Stimulated activated CD8-positive, alpha-beta memory T cell treated with anti-CD3 and anti-CD28 coated beads, Interleukin-4, amount 100 ng/mL, for 1 hour (primary cell): ENCODE measurements at places on chromosomes 5 and 9.

DNA sequence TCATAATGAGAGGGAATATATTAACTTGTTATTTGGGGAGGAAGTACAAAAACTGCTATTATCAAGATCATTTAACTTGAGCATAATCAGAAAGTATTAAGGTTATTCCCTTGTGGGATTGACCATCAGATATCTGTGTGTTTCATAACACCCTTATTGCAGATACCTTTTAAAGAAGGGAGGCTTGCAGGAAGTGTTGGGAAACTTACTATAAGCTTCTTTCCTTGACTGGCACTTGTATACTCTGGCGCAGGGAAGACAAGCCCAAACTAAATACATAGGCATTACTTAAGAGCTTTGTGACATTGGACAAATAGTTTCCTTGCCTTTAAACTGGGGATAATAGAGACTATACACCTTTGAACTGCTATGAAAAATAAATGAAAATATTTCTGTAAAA lies 50.9 kb downstream of the PIK3R1 start:
- no peak for DNase-seq

DNA sequence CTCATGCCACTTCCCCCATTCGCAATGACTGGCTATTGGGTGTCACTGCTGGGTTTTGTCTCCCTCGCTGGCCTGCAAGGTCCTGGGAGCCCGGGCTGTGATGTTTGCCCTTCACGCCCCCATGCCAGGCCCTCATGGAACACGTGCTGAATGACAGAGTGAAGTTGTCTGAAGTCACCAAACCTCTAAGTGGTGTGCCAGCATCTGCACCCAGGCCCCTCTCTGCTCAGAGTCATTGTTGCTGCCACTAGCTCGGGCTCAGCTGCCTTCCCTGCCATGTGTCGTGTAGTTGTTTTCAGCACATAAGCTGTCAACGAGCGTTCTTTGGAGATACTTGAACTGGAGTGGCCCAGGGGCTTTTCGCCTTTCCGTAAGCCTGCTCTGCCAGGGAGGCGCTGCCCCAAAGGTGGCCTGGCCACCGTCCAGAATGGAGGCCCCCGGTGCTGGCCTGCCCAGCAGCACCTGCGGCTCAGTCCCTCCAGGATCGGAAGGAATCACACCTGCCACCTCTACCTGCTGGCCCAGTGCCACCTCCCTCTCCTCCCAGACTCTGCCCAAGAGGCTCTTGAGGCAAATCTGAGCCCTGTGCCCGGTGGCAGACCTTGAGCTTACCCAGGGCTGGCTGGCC lies 250.1 kb downstream of the PBX3 start:
- DNase-seq: no peak

DNA sequence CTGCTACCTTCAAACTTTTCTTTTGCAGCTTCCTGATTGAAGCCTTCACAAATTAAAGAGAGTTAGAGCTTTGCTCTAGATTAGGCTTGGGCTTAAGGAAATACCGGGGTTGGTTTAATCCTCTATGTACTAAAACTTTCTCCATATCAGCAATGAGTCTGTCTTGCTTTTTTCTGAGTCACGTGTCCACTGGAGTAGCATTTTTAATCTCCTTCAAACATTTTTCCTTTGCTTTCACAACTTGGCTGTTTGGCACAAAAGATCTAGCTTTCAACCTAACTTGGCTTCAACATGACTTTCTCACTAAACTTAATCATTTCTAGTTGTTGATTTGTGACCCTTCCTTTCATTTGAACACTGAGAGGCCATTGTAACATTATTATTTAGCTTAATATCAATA lies 261.6 kb downstream of the PLK2 start:
- DNase-seq: no peak

- DNase-seq: peak; percentile 5
Observed at GRCh38 chr5:36240779-36241630, 720 bp downstream of the NADK2 start.

- no peak for DNase-seq
Observed at GRCh38 chr5:38379350-38379937, 121.1 kb downstream of the EGFLAM start.

GRCh38 chr9:406886-407654 lies 192.4 kb downstream of the DOCK8 start:
- DNase-seq: no peak

DNA sequence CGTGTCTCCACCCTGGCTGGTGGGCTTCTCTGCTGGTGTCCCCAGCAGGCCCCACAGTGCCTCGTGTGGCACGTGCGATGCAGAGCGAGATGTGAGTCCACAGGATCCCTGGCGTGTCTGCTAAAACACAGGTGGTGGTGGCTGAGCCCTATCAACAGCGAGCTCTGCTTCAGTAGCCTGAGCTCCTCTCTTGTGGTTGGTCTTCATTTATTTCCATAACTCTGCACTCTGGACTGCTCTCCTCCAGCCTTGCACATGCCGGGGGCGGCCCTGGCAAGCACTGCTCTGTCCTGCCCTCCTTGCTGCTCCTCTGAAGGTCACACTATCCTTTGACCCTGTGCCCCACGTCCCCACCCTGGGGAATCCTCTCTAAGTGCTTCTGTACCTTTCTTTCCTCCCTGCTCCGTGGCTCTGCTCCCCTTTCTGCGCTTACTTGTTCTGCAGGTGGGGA lies 59.2 kb downstream of the NSUN2 start:
- no peak for DNase-seq

- DNase-seq: no peak
Observed at GRCh38 chr5:143551820-143552251, 148.3 kb upstream of the NR3C1 start.

DNA sequence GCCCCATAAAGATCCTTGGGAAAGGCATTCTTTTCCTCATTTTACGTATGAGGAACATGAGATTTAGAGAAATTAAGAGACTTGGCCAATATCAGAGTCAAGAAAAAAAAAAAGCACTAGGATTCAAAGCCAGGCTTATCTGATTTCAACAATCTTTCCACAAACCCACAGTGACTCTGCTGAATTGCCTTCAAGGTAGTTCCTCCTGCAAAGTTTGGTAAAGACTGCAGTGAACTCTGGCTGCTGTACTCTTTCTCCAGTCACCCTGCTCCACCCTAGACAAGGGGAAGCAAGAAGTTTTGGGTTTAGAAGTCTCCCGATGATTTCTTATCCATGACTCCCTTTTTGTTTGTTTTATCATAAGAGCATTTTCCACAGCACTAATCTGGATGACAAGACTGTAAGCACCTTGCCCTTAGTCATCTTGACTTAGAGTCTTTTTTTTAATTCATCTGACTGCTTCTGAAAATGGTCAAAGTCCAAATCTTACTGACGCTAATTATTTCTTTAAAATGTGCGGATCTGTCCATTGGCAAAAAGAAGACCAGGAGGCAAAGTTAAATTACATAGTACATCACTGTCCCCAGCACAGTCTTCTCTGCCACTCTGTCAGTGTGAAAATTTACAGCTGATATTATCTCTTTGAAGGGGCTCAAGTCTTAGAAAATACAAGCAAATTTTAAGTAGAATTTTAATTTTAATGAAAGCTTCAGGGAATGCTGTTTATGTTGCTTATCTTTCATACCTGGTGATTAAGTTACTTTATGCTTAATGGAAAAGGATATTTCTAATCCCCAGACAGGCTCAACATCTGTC lies 180.1 kb downstream of the TTLL11 start:
- no peak for DNase-seq

DNA sequence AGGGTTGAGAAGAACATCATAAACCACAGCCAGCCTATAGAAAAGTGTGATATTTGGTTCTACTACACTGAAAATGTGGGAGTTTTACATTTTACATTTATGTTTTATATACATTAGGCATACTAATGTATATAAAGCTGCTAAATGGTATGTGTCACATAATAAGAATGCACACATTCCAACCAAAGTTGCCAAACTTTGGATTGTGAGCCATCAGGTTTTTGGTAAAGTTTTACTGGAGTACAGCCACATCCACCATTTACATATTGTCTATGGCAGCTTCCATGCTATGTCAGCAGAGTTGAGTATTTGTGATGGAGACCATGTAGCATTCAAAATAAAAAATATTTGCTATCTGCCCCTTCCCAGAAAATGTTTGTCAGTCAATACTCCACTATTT lies 23.1 kb upstream of the TARS1 start:
- no peak for DNase-seq

DNA sequence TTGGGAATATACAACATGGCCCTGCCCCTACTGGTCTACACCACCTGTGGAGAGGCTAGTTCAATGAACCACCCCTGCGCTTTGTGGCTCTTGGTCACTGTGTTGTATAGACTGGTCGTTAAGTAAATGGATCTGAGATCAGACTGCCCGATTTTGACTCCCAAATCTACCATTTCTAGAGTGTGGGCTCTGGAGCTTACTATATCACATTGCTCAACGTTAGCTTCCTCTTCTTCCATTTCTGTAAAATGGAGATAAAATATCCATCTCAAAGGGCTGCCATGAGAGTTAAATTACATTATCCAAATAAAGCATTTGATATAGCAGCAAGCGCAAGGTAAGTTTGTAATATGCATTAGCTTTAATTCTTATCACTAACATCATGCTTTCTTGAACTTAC lies 52.7 kb upstream of the IFNK start:
- no peak for DNase-seq

DNA sequence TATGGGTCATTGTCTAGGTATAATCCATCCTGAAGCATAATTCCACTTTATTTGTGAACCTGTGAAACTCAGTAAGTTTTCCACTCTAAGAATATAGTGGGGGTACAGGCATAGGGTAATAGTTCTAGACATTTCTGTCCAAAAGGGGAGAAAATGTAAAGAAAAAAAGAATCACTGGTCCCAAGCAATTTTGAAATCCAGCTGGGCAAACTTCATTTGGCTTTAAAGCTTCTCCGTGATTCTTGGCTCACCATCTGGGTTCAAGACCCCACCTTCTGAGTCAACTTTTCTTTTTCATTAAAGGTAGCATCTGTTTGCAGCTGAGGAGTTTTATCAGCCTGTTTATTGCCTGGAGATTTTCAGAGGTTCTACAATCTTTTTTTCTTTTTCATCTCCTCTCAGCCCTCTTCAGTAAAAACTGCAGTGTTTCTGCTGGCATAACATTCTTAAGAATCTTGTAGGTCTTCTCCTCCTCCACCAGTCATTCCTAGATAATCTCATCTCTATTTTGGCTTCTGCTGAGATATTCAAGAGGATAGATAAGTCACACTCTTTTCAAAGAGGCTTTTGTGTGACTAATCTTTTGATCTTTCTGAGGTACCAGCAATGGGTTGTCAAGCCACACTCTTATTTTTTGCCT lies 126.1 kb upstream of the PITX1 start:
- no peak for DNase-seq

DNA sequence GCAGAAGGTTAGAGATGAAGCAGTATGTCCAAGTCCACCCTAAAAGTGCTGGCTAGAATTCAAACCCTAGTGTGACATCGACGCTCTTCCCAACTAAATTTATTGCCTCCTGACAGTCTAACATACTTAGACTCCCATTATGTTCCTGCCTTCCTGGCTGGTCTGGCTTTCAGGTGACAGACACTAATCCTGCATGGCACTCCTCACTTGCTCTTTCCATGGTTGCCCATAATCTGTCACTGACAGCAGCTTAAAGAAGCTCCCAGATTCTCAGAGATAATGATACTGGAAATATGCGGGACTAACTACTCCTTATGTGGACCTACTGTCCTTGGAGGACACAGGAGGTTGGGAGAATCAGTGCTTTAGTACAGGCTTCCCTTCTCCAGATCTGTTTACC lies 41.7 kb upstream of the HTR1A start:
- no peak for DNase-seq

- no peak for DNase-seq
Observed at GRCh38 chr9:4827224-4827623, 34.5 kb downstream of the RCL1 start.

GRCh38 chr5:122723606-122724352 lies 51.1 kb upstream of the SNX2 start:
- no peak for DNase-seq

GRCh38 chr5:77200663-77201062 lies 9.8 kb upstream of the PDE8B start:
- DNase-seq: no peak

GRCh38 chr5:3329427-3329826 lies 266.2 kb upstream of the IRX1 start:
- DNase-seq: no peak

DNA sequence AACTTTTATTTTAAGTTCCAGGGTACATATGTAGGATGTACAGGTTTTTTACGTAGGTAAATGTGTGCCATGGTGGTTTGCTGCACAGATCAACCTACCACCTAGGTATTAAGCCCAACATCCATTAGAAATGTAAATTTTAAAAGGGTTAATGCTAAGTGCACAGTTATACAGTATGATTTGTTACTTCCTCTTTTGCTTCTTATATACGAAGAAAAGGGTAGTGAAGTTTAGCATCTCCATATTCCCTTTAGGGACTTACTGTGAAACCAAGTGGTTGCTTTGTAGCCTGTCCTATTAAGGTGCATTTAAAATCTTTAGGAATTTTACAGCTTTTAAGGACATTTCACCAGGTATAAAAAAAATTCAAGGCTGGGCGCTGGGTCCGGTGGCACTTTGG lies 46.4 kb downstream of the RBM27 start:
- no peak for DNase-seq

GRCh38 chr5:10332301-10332700 lies 21.2 kb upstream of the MARCHF6 start:
- no peak for DNase-seq

DNA sequence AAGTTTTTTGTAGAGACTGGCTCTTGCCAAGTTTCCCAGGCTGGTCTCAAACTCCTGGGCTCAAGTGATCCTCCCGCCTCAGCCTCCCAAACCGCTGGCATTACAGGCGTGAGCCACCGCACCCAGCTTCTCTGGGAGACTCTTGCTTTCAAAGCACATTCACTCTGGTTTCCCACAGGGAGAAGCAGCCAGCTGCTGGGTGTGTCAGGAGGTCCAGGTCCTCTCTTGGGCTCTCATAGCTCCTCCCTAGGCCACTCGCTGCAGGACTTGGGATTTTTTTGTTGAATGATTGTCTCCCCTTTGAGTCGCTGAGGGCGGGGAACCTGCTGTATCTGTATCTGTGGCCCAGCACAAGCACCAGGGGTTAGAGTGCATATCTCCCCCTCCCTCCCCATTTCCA lies 68.4 kb upstream of the RAPGEF1 start:
- DNase-seq: no peak

DNA sequence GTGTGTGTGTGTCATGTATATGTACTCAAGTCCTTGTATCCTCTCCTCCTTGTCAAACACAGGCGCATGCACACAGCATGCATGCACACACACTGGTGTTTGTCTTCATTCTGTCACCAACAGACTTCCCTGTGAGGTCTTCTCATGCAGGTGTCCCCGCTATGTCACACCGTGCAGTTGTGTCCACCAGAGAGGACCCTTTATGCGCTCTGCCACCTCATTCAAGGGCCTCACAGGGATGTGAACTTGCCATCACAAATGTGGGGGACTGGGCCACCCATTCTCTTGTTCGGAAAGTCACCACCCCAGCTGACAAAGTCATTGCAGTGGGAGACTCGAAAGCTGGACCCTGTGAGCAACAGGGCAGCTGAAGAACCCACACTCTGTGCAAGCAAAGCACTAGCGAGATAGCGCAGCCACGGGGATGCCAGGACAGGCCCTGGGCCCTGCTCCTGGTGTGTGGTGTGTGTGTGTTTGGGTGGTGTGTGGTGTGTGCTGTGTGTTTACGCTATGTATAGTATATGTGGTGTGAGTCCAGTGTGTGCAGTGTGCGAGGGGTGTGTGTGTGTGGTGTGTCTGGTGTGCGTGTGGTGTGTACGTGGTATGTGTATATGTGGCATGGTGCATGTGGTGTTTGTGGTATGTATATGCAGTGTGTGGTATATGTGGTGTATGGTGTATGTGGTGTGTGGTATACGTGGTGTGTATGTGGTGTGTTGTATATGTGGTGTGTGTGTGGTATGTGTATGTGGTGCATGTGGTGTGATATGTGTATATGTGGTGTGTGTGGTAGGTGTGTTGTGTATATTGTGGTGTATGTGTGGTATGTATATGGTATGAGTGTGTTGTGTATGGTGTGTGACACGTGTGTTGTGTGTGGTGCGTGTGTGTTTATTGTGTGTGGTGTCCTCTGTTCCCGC lies 30.9 kb upstream of the NXNL2 start:
- DNase-seq: no peak
